Spleen (tissue), 13 donors: ENCODE measurements at places on chromosomes 5 and 9. TPM values are rescaled to one million over a fixed set of nuclear protein-coding genes. Genes with fewer than 3 reads are reported as not detected.

GABRA1 gene
- not detected for total RNA-seq

LVRN gene
- total RNA-seq: 0.22 TPM

IFNA13 gene
- 0.25 TPM for total RNA-seq

SPINK6 gene
- total RNA-seq: not detected

CCNJL gene
- 12.3 TPM for total RNA-seq

MCTP1 gene
- 51.6 TPM for total RNA-seq

SPAG8 gene
- 2.3 TPM for total RNA-seq

DNA sequence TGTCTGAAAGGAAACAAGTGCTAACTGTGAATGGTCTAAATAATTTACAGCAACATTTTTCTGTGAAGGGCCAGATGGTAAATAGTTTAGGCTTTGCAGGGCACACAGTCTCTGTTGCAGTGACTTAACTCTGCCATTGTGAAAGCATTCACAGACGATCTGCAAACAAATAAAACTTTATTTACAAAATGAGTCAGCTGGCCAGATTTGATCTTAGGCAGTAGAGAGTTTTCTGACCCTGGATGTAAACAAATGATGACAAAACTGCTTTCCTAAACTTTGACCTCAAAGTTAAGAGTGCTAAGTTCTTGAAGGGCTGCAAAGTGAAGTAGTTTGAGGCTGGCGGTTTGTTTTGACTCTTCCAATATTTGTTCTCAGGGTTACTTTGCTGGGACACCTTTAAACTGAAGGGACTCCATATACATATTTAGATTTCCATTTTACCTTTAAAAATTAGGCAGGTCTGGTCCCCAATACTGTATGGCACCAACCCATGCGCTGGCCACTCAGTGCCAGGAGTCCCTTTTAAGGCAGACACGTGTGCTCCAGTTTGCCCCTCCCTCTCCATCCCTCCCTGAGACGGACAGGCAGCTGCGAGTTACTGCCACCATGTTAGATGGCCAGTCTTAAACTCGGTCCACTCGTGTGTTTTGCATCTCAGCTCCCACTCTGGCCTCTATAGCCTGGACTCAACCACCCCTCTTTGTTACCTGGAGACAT, 4.0 kb upstream of the ADAMTS16 start:
- no peak for DNase-seq

- no peak for DNase-seq
These were observed 144.5 kb downstream of the PSAT1 start for GRCh38 chr9:78441396-78441795.

GRCh38 chr5:169746147-169746694, 109.1 kb downstream of the DOCK2 start:
- no peak for DNase-seq

- no peak for DNase-seq
These were observed 37.6 kb downstream of the ACER2 start for GRCh38 chr9:19446361-19446861.

DNA sequence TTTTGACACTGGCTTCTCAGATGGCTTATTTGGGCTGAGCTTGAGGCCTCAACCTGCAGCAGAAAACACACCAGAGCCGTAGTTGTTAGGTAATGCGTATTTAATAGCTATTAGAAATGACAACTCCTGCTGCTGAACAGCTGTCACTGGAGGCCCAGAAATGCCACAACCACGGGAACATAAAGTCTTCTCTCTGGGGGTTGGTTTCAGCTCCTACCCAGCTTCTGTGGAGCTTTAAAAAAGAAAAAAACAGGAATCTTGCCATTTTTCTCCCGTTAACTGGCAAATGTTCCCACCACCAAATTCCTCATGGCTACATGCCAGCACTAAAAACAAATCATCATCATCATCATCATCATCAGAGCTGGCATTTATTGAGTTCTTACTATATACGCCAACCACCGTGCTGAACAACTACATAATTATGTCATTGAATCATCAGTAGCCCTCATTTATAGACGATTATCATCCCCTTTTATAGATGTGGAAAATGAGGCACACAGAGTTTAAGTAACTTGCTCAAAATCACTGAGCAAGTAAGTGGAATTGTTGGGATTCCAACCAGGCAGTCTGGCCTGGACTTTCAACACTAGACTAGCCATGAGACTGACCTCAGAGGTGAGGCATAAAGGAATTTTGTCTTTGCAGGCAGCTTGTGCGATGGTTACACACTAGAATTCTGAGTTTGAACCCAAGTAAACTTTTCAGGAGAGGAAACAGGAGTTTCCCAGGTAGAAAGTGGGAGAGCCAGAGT, 185.3 kb upstream of the WWC1 start:
- no peak for DNase-seq

- DNase-seq: no peak
These were observed 570.0 kb upstream of the ZNF608 start for GRCh38 chr5:125316391-125316790.

- DNase-seq: no peak
These were observed 7.7 kb upstream of the EXOC3 start for GRCh38 chr5:435156-435790.

DNA sequence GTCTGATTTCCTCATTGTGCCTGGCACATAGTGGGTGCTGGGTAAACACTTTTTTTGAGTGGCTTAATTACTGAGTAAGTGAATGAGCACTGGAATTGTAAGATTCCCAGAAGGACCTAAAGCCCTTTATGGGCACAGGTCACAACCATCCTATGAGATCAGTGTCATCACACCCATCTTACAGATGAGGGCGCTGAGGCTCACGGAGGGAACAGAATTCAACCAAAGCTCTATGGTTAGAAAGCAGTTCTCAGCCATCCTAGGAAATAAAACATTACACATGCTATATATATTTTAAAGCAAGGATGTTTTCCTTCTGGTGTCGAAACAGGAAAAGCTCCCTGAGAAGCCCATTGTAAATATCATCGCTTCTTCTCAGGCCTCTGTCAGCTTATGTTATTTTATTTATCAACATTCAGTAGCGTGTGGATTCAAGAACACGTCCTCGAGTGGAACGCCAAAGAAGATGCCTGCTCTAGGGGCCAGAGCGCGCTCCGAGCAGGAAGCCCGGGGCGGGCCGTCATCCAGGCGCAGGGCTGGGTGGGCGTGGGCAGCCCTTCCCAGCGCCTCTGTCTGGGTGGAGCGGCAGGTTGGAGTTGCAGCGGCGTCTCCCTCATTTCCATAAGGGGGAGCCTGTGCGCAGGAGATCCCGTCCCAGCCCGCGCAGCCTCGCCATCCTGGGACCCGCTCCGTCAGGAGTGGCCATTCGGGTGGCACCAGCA, 155.8 kb upstream of the SMIM23 start:
- no peak for DNase-seq

- no peak for DNase-seq
These were observed 10.4 kb downstream of the STOM start for GRCh38 chr9:121359351-121360294.

GRCh38 chr5:123087173-123088030, 1.6 kb upstream of the PRDM6 start:
- DNase-seq: no peak

DNA sequence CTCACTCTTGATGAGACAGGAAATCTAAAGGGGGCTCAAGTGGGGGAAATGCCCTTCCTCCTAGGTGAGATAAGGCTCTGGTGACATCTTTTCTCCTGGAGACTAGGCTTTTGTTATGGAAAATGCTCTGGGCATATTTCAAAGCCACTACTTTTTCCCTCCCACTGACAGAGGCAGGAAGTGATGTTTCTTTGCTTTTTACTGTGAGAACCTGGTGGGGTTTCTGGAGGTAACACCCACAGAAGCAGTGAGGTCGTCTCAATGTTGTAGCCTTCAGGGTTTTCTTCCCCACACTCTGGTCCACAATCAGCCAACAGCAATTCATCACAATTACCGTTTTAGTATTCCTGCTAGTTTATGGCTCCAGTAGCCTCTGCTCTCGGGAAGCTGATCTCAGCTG, 41.4 kb upstream of the FAM240B start:
- DNase-seq: no peak

DNA sequence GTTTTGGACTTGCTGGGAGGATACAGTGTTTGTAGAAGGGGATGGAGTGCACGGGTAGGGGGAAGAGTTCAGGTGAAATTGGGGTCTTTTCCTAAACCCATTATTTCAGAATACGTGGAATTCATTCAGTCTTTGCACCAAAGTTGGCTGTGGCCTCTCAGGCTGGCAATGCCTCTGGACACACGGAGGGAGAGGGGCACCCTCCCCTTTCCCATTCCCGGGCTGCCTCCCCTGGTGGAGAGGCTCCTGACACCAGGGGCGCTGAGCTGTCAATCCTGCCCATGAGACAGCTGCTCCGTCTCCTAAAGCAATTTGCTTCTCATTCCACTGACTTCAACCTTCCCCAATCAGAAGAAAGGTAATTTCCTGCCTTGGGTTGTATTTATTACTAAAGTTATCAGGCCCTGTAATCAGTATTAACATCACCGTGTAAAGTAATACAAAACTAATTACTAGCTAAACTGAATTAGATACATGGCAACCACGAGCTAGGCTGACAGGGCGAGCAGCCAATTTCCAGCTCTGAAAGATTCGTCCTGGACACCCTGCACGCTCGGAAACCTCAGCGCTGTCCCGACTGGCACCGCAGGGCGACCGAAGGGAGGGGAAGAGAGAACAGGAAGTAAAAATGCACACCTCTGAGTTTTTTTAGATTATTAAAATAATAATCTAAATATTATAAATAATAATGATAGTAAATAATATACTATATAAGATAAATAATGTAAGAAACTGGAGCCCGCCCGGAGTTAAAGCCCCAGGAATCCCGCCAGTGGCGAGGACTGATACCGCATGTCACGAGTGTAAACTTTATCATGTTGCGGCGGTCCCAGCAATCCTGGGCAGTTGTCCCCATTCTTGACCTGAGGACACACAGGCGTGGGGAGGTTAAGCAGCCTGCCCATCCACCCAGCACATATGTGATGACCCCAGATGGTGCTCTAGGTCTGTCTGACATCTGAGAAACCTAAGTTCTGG, 6.9 kb upstream of the OLFM1 start:
- DNase-seq: peak; percentile 45

DNA sequence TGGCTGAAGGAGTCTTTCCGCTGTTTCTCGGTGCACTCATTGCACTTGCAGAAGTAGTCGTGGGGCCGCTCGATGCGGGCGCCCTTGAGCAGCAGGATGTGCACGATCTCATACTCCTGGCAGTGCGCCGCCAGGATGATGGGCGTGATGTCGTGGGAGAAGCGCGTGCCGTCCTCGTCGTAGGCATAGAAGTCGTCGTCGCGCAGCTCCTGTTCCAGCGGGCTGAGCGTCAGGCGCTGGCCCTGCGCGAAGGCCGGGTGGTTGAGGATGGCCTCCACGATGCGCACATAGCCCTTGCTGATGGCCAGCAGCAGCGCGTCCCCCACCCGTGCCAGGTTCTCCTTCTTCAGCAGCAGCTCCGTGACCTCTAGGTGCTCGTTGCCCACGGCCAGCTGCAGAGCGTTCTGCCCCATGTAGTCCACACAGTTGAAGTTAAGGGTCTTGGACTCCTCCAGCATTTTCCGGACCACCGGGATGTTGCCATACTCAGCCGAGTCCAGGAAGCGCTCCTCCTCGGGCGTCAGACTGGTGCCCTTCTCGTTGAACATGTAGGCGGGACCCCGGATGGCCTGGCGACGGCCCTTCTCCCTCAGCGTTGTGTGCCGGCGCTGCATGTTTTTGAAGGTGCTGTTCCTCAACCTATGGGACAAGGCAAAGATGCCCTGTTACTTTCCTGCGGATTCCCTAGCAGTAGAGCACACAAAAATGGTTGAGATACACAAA, 8.4 kb downstream of the TRPC7 start:
- DNase-seq: peak; percentile 57

DNA sequence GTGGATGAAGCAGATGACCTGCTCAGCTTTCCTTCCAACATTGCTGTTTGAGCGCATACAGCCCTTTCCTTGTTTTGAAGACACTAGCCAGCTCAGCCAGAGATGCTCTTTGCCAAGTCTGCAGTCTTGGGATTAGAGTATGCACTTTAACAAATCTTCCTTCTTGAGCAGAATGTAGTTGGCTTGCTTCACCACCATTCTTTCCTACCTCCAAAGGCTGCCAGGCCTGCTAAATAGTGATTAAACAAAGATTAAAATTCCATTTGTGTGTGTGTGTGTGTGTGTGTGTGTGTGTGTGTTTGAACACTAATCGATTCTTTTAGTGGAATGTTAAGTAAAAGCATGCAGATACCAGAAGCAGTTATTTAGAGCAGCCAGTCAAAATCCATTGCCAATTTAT, 97.6 kb downstream of the GALNT10 start:
- no peak for DNase-seq

DNA sequence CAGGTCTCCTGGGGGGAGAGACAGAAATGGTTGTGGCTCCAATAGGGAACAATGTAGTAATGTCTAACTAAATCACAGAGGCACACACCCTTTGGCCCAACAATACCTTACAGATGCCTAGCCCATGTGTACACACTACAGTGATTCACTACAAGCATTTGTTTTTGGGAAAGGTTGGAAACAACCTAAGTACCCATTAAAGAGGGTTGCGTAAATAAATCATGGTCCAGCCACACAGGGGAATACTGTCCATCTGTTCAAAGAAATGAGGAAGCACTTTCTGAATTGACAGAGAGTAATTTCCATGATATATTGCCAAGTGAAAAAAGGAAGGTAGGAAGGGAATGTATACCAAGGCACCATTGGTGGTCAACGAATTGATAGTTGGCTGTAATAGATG, 22.0 kb upstream of the GTF3C5 start:
- no peak for DNase-seq

- DNase-seq: no peak
These were observed 647 bp upstream of the ADAMTSL2 start for GRCh38 chr9:133533857-133534256.

DNA sequence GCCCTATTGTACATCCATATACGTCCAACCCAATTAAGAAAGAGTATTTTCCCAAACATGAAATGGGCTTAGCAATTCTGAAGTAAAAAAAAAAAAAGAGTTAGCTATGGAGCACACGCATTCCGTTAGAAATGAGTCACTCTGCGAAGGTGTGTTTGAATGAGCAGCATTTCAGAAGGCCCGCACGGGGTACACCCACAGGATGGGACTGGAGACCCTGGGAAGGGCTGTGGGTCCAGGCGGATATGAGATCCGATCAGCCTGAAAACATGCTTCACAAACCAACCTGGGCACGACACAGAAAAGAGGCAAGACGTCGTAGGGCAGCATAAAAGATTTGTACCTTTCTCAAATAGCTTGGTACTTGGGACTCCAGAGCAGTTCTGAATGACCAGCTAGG, 173.9 kb upstream of the KLF9 start:
- DNase-seq: no peak

DNA sequence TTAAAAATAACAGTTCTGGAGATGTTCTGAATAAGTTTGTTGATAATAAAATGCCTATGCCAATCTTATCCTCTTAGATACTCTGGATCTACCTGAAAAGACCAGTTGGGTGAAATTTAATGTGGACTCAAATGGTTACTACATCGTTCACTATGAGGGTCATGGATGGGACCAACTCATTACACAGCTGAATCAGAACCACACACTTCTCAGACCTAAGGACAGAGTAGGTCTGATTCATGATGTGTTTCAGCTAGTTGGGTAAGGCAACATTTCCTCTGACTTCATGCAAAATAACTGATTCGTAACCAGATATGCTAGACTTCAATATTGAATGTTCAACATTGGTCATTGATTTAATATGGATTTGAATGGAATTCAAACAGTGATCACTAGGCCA, 27.0 kb downstream of the ERAP2 start:
- DNase-seq: no peak
